ENCODE measurements at places on chromosomes 6 and 20.

DNA sequence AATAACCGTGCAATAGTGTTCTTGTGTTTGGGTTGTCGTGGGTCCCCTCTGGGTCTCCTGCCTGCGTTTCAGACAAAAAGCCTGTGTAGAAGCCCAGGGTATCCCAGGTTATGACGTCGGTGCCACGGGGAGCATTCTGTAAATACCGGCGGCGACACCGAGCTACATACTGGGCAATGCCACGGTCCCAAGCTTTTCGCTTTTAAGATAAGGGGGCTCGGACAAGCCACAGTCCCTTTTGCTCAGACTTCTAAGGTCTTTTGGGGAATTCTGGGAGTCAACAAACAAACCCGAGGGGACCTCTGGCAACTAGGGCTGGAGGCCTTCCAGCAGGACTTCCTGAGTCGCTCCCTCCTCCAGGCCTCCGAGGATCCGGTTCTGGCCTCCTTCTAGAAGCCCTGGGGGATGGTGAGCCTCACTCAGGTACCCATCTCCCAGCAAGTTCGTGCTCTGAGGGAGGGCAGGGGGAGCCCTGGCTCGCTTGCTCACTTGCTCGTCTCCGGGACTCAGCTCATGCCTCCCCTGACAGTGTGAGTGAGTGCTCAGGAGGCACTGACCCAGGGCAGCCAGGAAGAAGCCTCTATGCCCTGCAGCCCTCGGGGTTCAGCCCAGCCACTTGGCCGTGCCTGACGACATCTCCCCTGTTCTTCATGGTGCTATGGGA, 62.4 kb upstream of the MRPS10 start:
- DNase-seq, result no peak

DNA sequence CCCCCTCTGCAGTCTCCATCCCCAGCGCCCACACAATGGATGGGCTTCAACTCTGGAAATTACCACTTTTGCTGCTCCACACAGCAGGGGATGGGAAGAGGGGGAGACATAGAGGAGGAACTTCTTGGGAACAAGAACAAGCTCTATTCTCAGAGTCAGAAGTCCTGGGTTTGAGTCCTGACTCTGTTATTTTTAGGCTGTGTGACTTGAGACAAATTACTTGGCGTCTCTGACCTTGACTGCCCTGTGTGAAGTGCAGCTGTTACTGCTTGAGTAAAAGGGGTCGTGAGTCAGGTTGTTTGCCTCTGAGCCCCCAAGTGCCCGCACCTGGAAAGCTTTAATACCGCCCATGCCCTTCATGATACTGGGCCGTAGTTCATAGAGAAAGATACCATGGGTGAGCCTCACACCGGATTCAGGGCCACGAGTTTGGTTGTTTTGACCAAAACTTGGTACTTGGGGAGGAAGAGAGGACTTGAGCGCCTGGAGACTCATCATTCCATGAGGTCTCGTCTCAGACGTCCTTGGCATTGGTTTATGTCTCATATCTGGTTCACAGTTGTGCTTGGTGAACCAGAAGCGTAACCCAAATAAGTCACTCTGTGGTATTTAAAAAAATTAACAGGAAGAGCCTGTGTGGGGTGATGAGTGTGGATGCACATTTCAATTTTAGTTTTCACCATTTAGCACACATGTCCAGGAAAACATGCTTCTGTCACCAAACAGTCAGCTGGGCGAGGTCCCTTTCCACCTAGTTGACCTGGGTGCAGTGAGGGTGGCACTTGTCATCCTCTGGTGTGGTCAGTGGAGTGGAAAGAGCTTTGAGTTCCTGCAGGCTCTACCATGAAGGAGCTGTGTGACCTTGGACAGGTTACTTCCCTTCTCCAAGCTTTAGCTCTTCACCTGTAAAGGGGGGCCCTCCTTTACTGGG, 75.6 kb downstream of the CDC5L start:
- no peak for DNase-seq

- DNase-seq, result no peak
These were observed 104.1 kb downstream of the BCKDHB start for GRCh38 chr6:80210618-80211017.

DNA sequence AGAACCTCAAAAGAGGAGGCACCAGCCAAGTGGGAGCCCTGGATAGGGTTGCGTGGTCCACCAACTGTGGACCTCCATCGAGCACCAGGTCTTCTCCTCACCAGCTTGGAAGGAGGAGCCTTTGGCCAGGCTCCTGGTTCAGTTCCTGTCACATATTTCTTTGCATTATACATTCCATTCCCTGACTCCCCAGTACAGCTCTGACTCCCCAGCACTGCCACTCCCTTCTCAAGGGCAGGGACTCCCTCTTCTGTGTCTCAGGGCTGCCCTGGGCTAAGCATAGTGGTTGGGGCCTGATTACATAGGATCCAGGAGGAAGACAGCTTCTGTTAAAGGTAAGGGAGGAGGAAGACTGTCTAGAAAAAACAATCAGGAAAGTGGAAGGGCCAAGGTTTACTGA, 91.1 kb downstream of the MRPL14 start:
- DNase-seq, result no peak

GRCh38 chr6:104566411-104566810, 293.3 kb downstream of the HACE1 start:
- no peak for DNase-seq

DNA sequence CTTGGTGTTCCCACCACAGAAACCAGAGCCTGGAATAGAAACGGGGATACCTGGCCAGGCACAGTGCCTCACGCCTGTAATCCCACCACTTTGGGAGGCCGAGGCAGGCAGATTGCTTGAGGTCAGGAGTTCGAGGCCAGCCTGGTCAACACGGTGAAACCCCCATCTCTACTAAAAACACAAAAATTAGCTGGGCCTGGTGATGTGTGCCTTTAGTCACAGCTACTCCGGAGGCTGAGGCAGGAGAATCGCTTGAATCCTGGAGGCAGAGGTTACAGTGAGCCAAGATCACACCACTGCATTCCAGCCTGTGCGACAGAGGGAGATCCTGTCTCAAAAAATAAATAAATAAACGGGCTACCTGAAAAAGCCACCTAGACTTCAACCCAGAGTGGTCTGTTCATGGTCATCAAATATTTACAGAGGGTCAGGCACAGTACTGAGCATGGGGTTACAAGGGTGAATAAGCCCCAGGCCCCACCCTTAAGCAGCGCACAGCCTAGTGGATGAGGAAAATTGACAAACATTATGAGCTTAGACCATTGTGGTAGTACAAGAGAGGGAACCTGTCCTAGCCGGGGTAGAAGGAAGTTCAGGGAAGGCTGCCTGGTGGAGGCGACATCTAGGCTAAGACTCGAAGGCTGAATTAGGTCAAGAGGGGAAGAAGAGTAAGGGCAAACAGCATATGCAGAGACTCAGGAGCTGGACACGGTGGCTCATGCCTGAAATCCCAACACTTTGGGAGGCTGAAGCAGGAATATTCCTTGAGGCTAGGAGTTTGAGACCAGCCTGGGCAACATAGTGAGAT, 7.2 kb upstream of the PCIF1 start:
- no peak for DNase-seq

DNA sequence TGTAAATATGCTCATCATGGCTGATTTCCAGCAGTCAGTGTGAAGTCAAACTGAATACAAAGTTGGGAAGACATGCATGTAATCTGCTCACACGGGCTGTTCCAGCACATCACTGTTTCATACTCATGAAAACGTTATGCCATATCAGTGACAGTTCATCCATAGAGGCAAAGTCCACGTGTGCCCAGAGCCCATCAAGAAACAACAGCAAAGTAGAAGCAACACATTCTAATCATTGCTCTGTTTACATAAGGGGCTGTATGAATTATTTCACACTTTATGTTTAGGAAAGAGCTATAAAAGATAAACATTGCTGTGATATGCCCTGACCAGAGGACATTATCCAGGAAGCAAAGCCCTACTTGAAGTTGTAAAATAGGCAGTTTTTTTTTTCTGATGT, 157.0 kb upstream of the ENPP5 start:
- DNase-seq, result no peak

GRCh38 chr6:29941016-29941415, 1.3 kb upstream of the HLA-A start:
- no peak for DNase-seq

- DNase-seq, result no peak
These were observed 300.4 kb downstream of the CENPW start for GRCh38 chr6:126640356-126640755.

- no peak for DNase-seq
These were observed 208.3 kb downstream of the TMEM200A start for GRCh38 chr6:130574146-130574545.

- no peak for DNase-seq
These were observed 167.2 kb downstream of the TFAP2C start for GRCh38 chr20:56796345-56796744.

- no peak for DNase-seq
These were observed 79.0 kb downstream of the PPP1R3G start for GRCh38 chr6:5164092-5164491.

DNA sequence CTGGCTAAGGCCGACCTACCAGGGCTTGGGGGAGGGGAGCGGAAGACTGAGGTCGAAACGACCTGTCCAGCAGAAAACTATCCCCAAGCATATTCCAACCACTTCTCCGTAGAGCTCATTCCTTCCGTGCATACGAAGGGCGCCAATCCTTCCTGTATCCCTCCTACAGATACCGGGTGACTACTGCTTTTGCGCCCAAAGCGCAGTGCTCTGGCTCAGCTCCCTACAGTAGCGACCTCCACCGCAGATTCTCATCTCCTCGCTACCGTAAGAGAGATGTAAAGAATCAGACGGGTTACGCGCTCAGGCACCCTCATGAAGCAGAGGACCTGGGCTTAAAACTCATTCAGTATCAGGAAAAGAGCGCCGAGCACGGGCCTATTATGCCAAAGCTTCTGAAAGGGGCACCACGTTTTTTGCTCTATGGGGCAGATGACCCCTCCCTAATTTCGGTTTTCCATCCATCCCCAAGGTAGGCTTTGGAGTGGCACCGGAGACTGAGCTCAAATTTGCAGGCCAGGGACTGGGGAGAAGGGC, 563 bp upstream of the NNAT start:
- DNase-seq, result no peak

DNA sequence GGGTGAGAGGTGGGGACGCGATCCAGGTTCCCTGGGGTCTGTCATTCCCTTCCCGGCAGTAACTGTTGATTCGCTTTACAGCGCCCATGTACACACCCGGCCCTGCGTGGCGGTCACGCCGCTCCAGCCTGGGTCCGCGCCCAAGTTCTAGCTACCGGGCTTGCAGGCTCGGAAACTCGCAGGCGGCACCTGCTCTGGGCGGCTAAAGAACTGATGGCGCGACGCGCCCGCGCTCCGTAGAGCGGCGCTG, 1.4 kb upstream of the POU3F2 start:
- DNase-seq, result no peak

DNA sequence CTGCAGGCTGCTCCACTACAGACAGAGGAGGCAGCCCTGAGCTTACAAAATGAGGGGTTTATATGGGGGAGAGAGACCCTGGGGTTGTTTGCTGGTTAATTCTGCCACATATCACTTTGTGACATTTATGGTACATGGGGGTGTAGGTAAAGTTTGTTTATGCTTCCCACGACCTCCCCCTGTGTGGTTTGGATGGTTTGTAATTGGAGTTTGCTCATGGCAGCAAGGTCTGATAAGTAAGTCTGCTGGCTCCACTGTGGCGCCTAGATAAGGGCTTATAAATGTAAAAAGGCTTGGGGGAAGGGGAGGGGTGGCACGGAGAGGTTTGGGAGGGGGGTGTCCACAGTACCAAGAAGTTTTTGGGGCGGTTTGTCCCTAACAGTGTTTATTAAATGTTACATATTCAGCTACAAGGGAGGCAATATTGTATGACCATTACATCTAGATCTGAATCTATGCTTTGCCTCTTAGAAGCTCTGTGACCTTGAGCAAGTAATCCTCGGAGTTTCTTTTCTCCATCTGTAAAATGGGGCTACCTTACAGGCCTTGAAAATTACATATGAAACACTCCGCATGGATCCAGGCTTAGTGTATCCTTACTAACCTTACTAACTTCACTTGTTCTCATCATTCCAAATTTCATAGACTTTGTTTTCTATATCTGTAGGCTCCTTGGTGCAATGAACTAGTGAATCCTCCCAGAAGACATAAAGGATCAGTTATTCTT, 204.8 kb upstream of the NOX3 start:
- DNase-seq, result no peak

DNA sequence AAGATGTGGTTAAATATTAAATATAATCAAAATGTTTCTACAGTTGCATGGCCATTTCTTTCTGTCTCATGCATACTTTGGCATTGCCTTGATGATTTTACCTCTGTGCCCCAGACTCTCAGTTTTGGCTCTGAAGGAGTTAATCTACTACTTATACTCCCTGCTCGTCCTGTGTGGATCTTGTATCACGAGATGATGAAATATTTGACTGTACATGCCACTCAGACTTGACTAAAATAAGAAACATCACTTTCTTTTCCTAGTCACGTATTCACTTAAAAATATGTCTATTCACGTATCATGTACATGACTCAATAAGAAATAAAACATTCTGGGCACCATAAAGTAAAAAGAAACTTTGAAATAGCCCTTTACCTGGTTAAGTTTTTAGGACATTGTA, 397.7 kb downstream of the RFPL4B start:
- no peak for DNase-seq

- no peak for DNase-seq
These were observed 91.3 kb upstream of the OGFRL1 start for GRCh38 chr6:71197267-71197666.

- DNase-seq, result no peak
These were observed 233.2 kb downstream of the LRFN2 start for GRCh38 chr6:40353967-40354452.
